ENCODE measurements at places on chromosomes 7 and 10. TPM values are rescaled to one million over a fixed set of nuclear protein-coding genes. Genes with fewer than 3 reads are reported as not detected.
A peak's percentile ranks its signal among the peaks of the same experiment; 100 is the strongest.

- H3K27ac ChIP-seq: no peak overlapping the region
- H3K4me3 ChIP-seq: no peak overlapping the region
- H3K27me3 ChIP-seq: peaks cover 7% of the 10 kb centered on the region
- H3K36me3 ChIP-seq: no peaks in the 10 kb centered on the region
Observed at GRCh38 chr10:104334965-104335650, 3.2 kb downstream of the ITPRIP start.

DNA sequence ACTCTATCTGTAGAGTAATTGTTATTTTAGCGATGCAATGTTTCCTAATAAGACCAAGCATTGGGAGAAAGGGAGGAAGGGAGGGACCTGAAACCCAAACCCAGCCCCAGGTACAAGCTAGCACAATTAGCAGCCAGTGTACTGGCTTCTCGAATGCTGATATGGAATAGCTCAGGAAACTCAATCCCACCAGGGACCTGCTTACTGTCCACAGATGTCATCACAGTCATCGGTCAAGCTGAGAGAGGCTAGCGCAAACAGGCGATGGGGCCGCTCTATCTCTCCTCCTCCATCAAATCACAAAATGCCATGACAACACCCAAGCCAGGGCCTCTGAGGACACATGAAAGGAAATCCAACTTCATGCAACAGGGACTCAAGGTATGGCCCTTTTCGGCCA is 192.1 kb downstream of the KCNMA1 start:
- no peaks in the 10 kb centered on the region for H3K36me3 ChIP-seq
- no peak for DNase-seq
- no peaks in the 10 kb centered on the region for H3K27me3 ChIP-seq
- no peak overlapping the region for H3K4me3 ChIP-seq
- no peak overlapping the region for H3K27ac ChIP-seq

- H3K4me1 ChIP-seq: peaks cover 22% of the 10 kb centered on the region
- no peaks in the 10 kb centered on the region for H3K27me3 ChIP-seq
- no peak overlapping the region for H3K4me3 ChIP-seq
- H3K27ac ChIP-seq: no peak overlapping the region
Observed at GRCh38 chr7:26372249-26372648, 80.6 kb downstream of the SNX10 start.

GRCh38 chr10:103660364-103661197 is 167.1 kb downstream of the NEURL1 start:
- no peaks in the 10 kb centered on the region for H3K4me1 ChIP-seq
- no peak for DNase-seq
- H3K4me3 ChIP-seq: no peak overlapping the region
- no peaks in the 10 kb centered on the region for H3K27me3 ChIP-seq
- no peak overlapping the region for H3K27ac ChIP-seq

DNA sequence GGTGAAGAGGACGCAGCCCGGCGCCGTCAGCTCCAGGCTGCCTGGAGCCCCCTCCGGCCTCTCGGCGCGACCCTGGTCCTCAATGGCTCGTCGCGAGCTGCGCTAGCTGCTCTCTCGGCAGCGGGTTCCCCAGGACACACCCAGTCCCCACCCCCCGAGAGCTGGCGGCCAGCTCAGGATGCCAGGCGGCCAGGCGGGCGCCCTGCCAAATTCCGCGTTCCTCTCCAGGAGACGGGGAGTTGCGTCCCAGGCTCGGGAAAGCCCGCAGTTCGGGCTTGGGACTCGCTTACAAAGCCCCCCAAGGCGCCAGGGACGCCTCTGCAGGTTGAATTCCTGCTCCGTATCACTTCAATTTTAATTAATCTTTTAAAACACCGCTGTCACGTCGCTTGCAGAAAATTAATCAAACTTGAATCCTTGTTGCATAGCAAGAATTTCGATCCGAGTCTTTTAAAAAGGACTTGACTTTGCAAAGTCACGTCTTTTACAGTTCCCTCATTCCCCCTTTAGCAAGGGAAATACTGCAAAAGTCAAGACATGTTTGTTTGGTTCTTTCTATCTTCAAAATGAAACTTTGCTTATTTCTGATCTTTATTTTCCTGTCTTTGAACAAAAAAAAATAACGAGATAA is 28.2 kb downstream of the SKIDA1 start:
- DNase-seq: peak; percentile 91
- no peaks in the 10 kb centered on the region for H3K36me3 ChIP-seq
- peak overlapping the region; percentile 76 for H3K4me3 ChIP-seq
- H3K4me1 ChIP-seq: peaks cover 53% of the 10 kb centered on the region
- peaks cover 69% of the 10 kb centered on the region for H3K27me3 ChIP-seq

DNA sequence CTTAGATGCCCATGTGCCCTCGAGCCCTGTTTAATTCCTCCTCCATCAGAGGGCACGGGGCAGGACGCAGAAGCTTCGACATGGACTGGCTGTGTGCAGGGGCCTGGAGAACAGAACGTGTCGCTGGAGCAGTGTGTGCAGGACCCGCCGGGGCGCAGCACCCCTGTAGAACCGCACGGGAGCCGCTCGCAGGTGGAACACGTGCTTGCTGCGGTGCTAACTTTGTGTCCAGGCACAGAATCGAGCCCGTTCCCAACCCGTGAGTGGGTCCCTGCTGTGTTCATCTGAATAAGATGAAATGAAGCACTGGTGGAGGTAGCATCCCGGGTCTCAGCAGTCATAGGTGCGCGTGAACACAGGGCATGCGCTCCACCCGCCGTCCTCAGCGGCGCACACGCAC is 116.9 kb downstream of the WDR37 start:
- H3K27ac ChIP-seq: no peak overlapping the region
- H3K4me3 ChIP-seq: no peak overlapping the region
- DNase-seq: no peak

- no peaks in the 10 kb centered on the region for H3K27me3 ChIP-seq
- H3K4me1 ChIP-seq: peaks cover 25% of the 10 kb centered on the region
- H3K36me3 ChIP-seq: peaks cover 8% of the 10 kb centered on the region
- H3K4me3 ChIP-seq: no peak overlapping the region
- H3K27ac ChIP-seq: no peak overlapping the region
Observed at GRCh38 chr10:69359594-69359993, 57.1 kb downstream of the TACR2 start.

DNA sequence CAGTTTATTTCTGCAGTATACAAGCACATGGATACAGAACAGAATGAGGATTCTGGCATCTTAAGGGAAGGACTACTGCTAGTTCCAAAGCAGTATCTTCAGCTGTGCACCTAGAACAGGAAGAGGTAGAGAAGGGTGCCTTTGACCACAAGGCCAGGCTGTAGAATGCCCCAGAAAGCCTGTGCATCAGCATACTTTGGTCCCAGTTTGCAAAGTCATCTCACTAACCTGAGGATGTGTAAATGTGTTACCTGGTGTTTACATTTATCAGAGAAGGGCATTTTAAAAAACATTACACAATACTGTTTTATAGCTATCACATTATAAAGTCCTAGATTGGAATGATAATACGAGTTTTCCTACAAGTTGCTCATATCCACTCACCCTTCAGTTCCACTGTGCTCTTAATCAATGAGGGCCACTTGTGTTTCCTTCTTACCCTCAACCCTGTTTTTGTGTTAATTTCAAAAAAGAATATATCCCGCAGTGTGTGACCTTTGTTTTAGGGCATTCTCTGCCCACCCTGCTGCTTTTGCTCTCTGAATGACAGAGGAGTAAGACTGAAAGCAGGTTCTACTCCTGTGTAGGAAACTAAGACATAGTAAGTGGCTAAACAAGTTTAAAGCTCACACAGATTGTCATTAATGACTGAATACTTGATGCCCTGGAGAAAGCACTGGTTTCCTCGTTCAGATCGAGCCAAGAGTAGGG is 3.4 kb downstream of the SLC35G1 start:
- DNase-seq: no peak
- H3K4me1 ChIP-seq: peaks cover 6% of the 10 kb centered on the region
- H3K4me3 ChIP-seq: no peak overlapping the region
- H3K36me3 ChIP-seq: no peaks in the 10 kb centered on the region
- H3K27ac ChIP-seq: no peak overlapping the region

- DNase-seq: no peak
- no peaks in the 10 kb centered on the region for H3K27me3 ChIP-seq
- no peaks in the 10 kb centered on the region for H3K36me3 ChIP-seq
- H3K4me3 ChIP-seq: no peak overlapping the region
- H3K27ac ChIP-seq: no peak overlapping the region
Observed at GRCh38 chr7:120216947-120217346, 56.0 kb upstream of the KCND2 start.

DNA sequence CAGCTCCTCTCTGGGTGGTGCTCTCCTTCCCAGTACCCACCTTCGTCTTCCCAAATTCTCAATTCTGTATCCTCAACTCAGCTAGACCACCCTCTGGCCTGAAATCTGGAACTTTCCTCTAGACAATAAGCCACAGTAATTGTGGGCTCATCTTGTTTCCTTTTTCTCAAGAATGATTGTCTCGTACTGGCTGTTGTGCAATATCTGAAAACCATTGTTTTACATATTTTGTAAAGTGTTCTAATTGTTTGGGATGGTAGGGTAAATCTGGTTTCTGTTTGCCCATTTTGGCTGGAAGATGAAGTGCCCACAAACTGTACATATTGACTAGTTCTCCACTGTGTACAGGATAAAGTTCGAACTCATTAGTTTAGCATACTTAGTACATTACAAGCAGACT is 11.3 kb upstream of the NOBOX start:
- DNase-seq: no peak
- no peak overlapping the region for H3K4me3 ChIP-seq
- H3K27ac ChIP-seq: no peak overlapping the region
- H3K27me3 ChIP-seq: no peaks in the 10 kb centered on the region

DNA sequence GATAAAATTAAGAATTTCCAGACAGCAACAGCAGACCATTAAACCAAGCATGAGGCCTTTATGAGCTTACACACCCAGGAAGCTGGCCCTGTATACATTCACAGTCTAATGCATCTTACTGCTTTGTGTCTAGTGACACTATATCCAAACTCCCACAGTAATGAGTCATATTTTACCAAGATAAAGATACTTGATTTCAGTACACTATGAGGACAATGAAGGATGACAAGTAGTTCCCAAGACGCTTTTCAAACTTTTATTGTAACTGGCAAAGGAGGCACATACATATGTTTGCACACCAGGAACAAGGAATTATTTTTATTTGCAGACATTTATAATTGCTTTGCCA is 148.0 kb downstream of the TSPAN12 start:
- H3K4me1 ChIP-seq: no peaks in the 10 kb centered on the region
- no peak overlapping the region for H3K4me3 ChIP-seq
- H3K36me3 ChIP-seq: no peaks in the 10 kb centered on the region
- no peaks in the 10 kb centered on the region for H3K27me3 ChIP-seq

- no peaks in the 10 kb centered on the region for H3K27me3 ChIP-seq
- no peaks in the 10 kb centered on the region for H3K36me3 ChIP-seq
- no peak for DNase-seq
Observed at GRCh38 chr10:30357806-30358205, 8.7 kb upstream of the MTPAP start.

DNA sequence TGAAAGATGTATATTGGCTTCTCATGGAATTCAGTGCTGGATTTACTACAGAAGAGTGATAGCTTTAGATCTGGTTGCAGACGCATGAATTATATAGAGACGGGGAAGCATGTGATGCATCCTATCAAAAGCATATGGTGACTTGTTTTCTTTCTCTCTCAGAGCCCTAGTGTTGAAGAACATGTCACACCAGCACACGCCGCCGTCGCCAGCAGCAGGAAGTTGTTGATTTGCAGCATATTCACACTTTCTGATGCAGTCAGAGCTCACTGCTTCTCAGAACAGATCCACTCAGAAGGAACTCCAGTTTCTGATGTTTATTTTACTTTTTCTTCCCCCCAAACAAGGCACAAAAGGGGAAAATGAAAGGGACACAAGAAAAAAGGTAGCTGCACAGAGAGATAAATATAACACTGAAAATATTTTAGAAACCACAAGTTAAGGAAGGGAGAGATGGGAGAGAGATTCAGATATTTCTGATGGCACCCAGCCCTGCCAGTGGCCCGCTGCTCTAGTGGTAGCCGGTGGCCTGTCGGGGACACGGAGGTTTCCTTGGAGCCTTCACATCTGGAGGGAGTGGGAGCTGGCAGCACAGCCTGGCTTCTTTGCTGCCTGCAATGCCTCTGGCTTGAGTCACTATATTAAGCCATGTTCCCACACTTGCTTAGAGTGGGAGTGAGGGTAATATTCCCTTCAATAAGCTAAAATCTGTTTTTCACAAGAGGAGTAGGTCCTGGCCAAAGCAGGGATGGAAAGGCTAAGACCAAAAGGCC is 123.2 kb downstream of the NRP1 start:
- H3K36me3 ChIP-seq: no peaks in the 10 kb centered on the region
- H3K4me1 ChIP-seq: no peaks in the 10 kb centered on the region
- DNase-seq: no peak
- H3K27me3 ChIP-seq: no peaks in the 10 kb centered on the region

DNA sequence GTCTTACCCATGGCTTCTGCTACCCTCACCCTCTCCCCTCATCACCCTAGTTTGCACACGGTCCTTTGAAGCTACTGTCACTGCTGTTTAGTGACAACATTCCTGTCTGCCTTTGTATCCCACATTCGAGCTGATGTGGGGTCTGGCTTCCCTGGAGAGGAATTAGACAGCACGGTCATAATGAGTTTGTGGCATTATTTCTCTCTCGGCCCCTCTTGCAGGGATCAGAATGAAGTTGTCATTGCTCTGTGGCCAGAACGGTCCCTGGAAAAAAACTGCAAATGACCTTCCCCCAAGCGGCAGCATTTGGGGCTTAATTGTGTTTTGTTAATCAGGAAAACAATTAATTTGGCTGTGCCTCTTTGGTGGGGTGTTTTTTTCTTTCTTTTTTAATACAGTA is 317.2 kb upstream of the PODXL start:
- no peak overlapping the region for H3K27ac ChIP-seq
- no peaks in the 10 kb centered on the region for H3K27me3 ChIP-seq
- H3K36me3 ChIP-seq: no peaks in the 10 kb centered on the region
- no peak for DNase-seq
- no peaks in the 10 kb centered on the region for H3K4me1 ChIP-seq

GRCh38 chr7:84274029-84274638 is 79.5 kb upstream of the SEMA3A start:
- no peak overlapping the region for H3K4me3 ChIP-seq
- DNase-seq: peak; percentile 60
- no peaks in the 10 kb centered on the region for H3K36me3 ChIP-seq
- H3K4me1 ChIP-seq: peaks cover 19% of the 10 kb centered on the region
- H3K27ac ChIP-seq: peak overlapping the region; percentile 48

GNAT3 gene
- total RNA-seq: not detected

SPDYE5 gene
- not detected for total RNA-seq

FEZF1 gene
- total RNA-seq: 2.3 TPM

DGKI gene
- total RNA-seq: 0.39 TPM

CHRM2 gene
- total RNA-seq: 0.35 TPM
